ENCODE measurements at places on chromosomes 4 and X.
A peak's percentile ranks its signal among the peaks of the same experiment; 100 is the strongest.

DNA sequence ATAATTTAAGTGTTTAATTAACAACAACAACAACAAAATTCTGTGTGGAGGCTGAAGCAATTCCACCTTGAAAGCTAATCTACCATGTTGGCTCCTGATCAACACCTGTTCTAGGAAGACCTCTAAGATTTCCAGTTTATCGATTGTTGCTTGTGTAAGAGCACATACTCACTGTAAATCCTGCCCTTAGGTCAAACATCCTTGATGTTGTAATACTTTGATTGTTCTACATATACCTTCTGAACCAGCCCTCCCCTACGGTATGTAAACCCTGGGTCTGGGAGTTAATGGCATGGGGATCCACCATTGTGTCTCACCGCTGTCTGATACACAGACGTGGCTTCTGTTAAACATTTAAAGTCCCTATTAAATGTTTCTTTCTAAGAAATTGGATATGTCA is 73.2 kb downstream of the RASL11B start:
- no peak for DNase-seq

GRCh38 chrX:40423299-40423698 is 157.5 kb upstream of the ATP6AP2 start:
- DNase-seq: peak; percentile 52

- DNase-seq: peak; percentile 37
Measured at GRCh38 chr4:137213372-137214173, 318.7 kb downstream of the PCDH18 start.

GRCh38 chr4:148329751-148330150 is 112.5 kb downstream of the NR3C2 start:
- DNase-seq: no peak

GRCh38 chr4:39900966-39901365 is 76.7 kb downstream of the PDS5A start:
- DNase-seq: no peak

DNA sequence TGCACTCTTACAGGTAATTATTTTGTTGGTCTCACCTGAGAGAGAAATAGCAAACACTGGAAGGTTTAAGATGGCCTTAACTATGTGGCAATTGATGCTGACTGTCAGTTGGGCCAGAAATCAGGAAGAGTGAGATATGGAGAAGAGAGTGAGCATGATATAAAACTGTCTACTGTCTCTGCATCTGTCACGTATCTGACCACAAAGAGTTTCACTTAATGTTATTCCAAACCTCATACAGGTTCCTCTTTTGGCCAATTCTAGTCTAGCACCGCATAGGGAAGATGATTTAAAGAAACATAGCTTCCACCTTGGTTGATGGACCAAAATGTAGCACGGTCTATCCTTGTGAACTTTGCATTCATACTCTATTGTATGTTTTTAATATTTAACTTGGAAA is 381.0 kb upstream of the BOD1L1 start:
- DNase-seq: no peak

- DNase-seq: no peak
Measured at GRCh38 chrX:12240491-12240890, 102.2 kb downstream of the FRMPD4 start.

DNA sequence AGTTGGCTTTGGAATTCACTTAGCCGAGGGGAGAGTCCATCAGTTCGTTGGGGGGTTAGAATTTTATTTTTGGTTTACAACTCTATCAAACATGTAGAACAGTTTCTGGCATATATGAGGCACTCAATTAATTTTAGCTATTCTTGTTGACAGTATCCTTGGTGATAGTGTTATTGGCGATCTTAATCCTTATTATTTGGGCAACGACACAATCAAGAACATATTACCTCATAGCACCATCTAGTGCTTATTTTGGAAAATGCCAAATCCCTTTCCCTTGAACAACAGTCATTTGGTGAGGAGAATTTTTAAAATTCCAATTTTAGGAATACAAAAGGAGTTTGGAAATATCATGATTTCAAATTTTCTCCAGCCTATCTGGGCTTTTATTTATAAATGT is 17.9 kb upstream of the PGRMC1 start:
- DNase-seq: peak; percentile 36

DNA sequence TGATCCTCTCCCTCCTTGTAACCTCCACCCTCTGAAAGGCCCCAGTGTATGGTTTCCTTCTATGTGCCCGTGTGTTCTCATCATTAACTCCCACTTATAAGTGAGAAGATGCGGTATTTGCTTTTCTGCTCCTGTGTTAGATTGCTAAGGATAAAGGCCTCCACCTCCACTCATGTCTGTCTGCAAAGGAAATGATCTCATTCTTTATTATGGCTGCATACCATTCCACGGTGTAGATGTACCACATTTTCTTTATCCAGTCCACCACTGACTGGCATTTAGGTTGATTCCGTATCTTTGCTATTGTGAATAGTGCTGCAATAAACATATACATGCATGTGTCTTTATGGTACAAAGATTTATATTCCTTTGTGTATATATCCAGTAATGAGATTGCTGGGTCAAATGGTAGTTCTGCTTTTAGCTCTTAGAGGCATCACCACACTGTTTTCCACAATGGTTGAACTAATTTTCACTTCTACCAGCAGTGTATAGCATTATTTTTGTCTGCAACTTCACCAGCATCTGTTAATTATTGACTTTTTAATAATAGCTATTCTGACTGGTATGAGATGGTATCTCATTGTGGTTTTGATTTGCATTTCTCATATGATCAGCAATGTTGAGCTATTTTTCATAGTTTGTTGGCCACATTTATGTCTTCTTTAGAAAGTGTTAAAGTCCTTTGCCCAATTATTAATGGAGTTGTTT is 1030.9 kb downstream of the FSTL5 start:
- DNase-seq: no peak

DNA sequence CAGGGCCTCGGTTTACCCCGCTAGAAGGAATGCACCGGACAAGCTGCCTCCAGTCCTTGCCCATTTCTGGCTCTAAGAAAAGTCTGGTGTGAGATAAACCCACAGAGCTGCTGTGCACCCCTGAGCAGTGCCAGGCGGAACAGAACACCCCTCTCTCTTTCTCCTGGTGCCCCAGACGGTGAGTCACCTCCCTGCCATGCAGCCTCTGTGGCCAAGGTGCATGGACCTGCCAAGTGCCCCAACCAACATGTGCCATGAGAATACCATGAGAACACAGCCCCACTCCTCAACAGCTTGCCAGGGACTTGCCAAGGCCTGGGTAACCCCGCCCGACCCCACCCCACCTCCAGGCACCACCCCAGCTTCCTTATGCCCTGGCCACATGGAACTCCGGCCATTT is 47.7 kb upstream of the MAN2B2 start:
- DNase-seq: no peak

DNA sequence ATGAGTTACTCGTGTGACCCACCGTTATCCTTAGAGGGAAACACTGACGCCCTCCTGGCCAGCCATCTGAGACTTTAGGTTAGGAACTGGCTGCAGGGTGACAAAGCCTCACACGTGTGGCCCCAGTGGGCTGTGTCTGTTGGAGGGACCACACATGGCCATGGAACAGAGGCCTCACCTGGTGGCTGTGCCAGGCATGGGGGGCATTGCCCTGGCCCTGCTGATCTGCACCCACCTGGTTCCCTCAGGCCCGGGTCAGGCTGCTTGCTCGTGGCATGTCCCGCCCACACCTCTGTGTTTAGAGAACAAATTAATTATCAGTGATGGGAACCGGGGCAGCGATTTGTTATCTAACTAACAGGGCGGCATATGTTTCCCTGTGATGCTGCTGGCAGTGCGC is 100.9 kb upstream of the PSAPL1 start:
- DNase-seq: no peak

DNA sequence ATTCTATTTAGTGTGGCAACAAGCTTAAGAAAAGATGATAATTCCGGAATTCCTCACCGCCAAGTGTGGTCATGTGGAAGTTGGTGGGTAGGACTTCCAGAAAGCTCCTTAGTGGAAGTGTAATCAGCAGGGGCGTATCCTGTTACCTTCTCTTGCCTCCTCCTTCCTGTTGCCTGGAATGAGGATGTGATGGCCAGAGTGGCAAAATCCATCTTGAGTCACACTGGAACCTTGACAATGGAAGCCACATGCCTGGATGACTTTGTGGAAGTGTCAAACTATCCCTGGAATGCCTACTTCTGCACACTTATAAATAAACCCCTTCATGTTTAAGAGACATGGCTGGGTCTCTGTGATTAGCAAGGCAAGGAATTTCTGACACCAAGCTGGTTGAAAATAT is 191.0 kb downstream of the PRDM5 start:
- DNase-seq: peak; percentile 46

Measured in fibroblast of lung (primary cell).